Fibroblast of skin of left quadriceps (primary cell): ENCODE measurements at places on chromosomes 16 and 17.

DNA sequence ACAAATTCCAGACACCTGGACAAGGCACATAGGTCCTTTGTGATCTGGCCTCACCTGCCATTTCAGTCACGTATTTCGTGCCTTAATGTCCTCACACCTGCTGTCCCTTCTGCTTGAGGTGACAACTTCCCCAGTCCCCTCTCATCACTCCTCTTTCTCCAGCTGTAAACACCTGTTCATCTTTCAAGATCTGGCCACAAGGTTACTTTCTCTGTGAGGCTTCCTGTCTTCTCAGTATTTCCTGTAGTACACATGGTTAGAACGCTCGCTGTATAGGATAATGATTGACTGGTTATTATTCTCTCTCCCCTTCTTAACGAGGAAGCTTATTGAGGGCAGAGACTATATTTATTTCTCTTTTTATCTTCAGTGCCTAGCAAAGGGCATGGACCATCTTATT, 74.5 kb upstream of the PMFBP1 start:
- no peak for DNase-seq

DNA sequence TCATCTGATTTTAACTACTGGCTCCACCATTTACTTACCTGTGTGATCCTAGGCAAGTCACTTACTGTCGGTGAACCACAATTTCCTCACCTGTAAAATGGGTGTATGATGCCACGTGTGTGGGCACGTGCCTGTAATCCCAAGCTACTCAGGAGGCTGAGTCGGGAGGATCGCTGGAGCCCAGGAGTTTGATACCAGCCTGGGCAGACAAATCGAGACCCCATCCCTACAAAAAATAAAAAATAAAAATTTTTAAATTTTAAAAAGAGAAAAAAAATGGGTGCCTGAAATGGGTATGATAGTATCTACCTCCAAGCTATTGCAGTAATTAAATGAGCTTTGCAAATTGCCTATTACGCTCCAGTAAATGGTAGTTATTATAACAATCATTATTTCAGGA, 225.3 kb downstream of the CCDC182 start:
- no peak for DNase-seq

DNA sequence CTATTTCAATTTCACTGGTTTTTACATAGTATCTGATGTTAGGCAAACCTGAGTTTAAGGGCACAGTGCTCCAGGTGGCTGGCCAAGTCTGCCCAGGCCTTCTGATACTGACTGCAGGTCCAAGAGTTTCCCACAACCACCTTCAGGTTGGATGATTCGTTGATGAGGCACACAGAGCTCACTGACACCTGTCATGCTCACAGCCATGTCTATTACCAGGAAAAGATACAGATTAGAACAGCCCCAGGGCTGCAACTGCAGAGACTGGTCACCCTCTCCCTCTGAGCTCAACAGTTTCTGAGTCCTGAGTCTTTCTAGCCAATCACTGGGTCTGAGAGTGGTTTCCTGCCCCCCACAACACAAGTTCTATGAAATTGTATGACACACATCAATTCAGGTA, 37.2 kb downstream of the MEAK7 start:
- no peak for DNase-seq

DNA sequence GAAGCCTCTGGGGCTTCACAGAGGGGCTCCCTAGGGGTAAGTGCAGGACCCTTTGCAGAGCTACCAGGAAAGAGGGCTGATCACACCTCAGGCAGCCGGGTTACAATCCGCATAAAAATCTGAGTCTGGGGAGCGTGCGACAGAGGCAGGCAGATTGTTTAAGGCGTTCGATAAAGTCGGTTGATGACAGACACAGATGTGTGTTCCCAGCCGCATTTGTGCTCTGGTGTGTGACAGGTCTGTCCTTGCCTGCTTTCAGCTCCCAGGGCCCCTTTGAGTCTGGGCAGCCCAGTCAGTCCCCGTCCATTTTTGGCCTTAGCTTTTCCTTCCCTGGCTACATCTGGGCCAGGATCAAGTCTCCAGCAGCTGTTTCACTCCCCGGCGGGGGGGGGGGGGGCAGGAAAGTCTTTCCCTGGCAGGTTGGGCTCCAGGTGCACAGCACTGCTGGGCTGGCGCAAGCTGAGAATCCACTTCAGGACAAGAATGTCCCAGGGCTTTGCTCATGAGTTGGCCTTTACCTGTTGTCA, 1.3 kb upstream of the ZACN start:
- DNase-seq: no peak

- peak; percentile 55 for DNase-seq
These were observed 4.8 kb downstream of the LGALS3BP start for GRCh38 chr17:78974635-78975591.

DNA sequence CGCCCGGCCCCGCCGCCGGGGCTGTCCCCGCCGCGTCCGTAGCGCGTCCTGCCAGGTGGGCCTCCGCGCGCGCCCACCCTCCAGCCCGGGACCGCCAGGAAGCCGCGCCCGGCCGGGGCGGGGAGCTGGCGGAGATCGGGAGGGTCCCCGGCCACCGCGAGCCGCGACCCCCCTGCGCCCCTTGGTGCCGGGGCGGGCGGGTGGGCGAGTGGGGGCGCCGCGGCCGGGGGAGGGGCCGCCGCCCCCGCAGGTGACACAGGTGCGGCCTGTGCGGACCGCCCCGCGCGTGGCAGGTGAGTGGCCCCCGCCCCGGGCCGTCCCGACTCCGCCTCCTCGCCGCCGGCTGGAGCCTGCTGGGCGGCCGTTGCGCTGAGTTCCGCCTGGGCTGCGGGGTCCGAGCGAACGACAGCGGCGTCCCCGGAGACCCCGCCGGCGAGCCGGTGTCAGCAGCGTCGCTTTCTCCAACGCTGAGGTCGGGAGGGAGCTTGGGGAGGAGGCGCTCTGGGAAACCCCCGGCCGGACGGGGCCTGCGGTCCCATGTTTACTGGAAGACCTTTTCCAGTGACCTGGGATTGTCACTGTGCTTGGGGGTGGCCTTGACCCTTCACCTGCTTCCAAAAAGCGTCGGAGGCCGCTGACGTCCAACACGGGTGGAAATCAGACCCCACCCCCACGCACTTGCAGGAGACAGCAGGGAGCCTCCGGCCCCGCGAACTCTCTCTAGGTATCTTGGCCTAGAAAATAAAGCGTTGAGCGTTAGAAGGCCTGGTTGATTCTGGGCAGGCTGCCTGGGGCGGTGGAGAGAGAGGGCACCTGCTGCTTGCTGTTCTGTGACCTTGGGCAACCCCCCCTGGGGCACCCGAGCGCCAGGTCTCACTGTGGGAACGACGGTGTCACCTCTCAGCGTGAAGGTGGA, 542 bp downstream of the KLHL36 start:
- DNase-seq: no peak

DNA sequence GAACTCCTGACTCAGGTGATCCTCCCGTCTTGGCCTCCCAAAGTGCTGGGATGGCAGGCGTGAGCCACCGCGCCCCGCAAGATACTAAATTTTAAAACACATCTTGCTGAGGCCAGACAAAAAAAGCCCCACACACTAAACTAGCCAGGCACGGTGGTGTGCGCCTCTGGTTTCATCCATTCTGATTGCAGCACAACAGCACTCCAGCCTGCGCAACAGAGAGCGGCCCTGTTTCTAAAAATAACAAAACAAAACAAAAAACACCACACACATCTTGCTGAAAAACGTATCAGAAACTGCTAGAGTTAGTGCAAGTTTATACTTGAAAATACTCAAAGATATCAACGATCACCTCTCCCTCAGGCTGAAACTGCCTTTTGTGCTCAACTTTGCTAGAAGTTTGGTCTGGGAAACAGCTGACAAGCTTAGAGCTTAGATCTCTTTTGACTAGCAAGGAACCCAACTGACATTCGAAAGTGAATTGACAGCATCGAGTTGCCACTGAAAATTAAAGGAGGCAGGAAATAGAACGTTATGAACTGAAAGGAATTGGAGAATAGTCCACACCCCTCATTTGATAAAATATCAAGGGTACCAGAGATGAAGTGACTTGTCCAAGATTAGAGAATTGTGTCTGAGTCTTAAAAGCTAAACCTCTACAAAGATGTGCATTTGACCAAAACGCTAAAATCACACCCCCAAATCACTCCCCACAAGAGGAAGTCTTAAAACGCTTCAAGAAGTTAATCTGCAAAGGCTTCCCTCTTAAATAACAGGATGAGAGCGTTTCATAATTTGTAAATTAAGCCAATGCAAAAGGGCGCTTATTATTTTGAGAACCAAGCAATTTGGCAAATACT, 908 bp downstream of the COG4 start:
- no peak for DNase-seq

DNA sequence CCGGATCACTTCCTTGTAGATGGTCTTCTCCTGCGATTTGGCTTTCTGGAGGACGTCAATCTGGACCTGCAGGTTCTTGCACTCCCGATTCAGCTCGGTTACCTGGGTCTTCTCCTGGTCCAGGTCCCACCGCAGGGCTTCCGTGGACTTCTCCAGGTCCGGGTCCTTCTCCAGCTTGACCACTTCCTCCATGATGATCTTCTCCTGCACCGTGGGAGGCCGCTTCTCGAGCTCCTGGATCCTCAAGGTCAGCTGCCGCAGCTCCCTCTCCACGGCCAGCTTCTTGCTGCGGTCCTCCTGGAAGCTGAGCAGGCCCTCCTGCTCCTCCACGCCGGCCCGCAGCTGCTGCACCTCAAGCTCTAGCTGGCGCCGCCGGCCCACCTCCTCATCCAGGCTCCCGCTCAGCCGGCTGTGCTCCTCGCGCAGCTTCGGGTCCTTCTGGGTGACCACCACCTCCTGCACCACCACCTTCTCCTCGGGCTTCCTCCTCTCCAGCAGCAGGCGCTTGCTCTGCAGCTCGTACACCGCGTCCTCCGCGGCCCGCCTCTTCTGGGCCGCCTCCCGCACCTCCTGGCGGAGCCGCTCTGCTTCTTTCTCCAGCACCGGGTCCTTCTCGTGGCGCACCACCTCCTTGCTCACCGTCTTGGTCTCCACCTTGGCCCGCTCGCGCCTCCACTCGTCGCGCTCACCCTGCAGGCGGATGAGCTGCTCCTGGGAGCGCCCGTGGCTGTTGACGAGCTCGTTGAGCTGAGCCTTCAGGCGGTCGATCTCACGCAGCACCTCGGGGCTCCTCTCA, 8.2 kb downstream of the CDK3 start:
- DNase-seq: no peak

DNA sequence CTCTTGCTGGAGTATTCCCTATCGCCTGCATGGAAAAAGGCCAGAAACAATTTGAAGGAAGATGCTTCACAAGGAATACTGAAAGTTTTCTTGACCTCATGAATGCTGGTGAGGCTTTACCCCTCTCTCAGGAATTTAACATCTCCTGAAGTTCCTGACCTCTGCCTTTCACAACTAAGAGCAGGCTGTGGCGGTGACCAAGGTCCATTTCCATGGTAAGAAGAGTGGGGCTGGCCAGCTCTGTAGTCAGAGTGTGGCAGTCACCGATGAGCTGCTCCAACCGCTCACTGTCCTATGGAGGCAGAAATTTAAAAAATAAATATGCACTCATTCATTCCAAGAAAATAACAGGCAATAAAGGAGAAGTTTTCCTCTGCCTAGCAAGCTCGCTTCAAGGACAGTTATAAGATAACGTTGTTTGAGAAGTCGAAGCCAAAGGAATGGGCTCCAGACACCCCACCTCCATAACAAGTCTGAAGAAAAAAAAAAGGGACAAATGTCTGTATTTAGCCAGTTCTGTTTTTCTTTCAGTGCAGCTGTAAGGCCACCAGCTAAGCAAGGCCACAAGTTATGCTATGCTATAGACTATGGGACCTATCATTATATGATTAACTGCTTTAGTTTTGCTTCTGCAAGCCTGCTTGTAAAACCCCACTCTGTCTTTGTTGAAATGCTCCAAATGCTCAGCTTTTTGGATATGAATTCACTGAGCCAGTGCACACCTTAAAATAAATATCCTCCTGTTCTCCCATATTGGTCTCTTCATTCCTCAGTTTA, 6.0 kb upstream of the CCL4L2 start:
- no peak for DNase-seq

DNA sequence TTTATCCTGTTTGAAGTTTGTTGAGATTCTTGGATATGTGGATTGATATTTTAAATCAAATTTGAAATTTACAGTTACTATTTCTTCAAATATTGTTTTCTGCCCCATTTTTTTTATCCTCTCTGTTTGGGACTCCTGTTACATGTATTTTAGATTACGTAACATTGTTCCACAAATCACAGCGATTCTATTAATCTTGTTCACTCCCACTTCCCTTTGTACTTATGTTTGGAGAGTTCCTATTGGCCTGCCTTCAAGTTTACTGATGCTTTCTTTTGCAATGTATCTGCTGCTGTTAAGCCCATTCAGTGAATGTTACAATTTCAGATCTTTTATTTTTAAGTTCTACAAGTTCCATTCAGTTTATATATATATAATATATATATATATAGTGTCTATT, 288.3 kb upstream of the TNRC6C start:
- DNase-seq: no peak

DNA sequence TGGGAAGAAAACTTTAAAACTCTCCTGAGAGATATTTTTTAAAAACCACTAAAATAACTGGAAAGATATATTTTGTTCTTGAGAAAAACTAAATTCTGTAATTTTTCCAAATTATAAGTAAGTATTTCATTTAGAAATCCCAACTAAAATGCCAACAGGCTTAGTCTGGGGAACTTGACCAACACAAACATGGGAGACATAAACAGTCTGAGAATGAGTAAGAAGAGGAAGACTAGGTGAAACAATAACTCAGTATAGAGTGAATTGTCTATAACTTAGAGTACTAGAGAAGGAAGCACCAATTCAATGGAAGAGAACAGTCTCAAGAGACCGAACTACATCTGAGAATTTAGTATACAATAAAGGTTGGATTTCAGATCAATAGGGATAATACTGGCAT, 2.9 kb downstream of the CMTM1 start:
- no peak for DNase-seq
